ENCODE measurements at places on chromosomes 1 and 21. TPM values are rescaled to one million over a fixed set of nuclear protein-coding genes. Genes with fewer than 3 reads are reported as not detected.

PRR9 gene
- total RNA-seq: 1.2 TPM

SERTAD4 gene
- total RNA-seq: 1.8 TPM

RNASEL gene
- total RNA-seq: 6.0 TPM

IFI44 gene
- total RNA-seq: 12.5 TPM

DNA sequence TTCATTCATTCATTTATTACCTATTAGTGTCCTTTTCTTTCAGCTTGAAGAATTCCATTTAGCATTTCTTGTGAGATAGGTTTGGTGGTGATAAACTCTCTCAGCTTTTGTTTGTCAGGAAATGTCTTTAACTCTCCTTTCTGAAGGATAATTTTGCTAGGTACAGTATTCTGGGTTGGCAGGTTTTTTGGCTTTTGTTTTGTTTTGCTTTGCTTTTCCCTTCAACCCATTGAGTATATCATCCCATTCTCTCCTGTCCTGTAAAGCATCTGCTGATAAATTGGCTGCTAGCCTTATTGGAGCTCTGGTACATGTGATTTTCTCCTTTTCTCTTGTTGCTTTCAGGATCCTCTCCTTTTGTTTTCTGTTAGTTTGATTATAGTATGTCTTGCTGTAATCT lies 47.0 kb upstream of the RGS4 start:
- DNase-seq: no peak

- no peak for DNase-seq
These were observed 149.6 kb upstream of the SGIP1 start for GRCh38 chr1:66384258-66384921.

DNA sequence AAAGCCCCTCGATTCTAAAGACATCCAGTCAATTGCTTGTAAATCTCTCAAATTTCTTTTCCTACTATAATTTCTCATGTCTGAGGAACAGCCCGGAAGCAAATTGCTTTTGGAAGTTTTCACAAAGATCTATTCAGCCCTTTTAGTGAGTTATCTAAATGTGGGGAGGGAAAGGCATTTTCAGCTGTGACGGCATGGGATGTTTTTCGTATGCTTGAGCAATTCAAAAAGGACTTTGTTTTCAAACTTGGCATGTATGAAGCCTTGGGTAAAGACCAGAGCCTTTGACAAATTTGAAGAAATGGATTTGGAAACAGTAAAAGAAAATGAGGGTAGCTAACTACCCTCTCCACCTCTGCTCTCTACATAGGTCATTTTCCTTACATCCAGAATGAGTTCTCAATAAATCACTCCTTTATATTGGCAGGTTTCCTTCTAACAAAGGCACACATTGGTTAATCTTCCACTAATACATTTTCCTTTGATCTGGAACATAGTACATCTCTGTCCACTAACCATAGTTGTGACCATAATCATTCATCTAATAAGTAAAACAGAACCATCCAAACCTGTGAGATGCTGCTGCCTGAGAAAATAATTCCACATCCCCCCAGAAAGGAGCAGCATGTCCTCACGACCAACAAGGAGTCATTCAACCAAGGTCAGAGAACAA lies 66.1 kb upstream of the ADAM30 start:
- DNase-seq: no peak

DNA sequence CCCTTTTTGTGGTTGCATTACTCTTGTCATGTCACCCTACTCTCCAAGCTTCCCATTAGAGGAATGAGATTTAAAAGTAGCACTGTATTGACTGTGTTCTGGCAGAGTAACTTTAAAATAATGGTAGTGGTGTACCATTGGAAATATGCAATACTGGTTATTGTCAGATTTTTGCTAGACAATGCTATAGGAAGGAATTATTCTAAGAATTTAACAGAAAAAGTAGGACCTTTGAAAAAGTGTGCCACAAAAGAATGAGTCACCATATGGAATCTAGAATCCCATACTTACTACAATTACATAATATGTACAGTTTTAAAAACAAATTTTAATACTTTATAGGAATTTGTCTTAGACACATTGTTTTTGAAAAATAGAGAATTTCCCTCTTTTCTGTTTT lies 13.8 kb downstream of the MIER1 start:
- no peak for DNase-seq

- DNase-seq: no peak
These were observed 14.4 kb downstream of the PCP4 start for GRCh38 chr21:39881661-39882060.

- DNase-seq: no peak
These were observed 5.8 kb upstream of the CFAP74 start for GRCh38 chr1:2009101-2010053.

Data from esophagus muscularis mucosa (tissue), 4 donors.